ENCODE measurements at places on chromosomes 13 and 19.

GRCh38 chr13:99301913-99302636, 5.1 kb downstream of the GPR183 start:
- no peak for DNase-seq

- no peak for DNase-seq
These were observed 71.4 kb downstream of the DGKH start for GRCh38 chr13:42119875-42120274.

GRCh38 chr19:5949792-5950305, 28.1 kb downstream of the RANBP3 start:
- no peak for DNase-seq

GRCh38 chr19:51664131-51664530, 17.5 kb upstream of the SIGLEC14 start:
- no peak for DNase-seq

GRCh38 chr13:59631271-59631670, 532.5 kb downstream of the DIAPH3 start:
- DNase-seq: no peak

GRCh38 chr13:77896977-77897376, 21.7 kb downstream of the EDNRB start:
- DNase-seq: no peak

GRCh38 chr19:8206147-8207087, 2.8 kb upstream of the CERS4 start:
- no peak for DNase-seq

- no peak for DNase-seq
These were observed 17.5 kb downstream of the MIPEP start for GRCh38 chr13:23871616-23872220.

- DNase-seq: no peak
These were observed 34.9 kb downstream of the CAB39L start for GRCh38 chr13:49409008-49409407.

DNA sequence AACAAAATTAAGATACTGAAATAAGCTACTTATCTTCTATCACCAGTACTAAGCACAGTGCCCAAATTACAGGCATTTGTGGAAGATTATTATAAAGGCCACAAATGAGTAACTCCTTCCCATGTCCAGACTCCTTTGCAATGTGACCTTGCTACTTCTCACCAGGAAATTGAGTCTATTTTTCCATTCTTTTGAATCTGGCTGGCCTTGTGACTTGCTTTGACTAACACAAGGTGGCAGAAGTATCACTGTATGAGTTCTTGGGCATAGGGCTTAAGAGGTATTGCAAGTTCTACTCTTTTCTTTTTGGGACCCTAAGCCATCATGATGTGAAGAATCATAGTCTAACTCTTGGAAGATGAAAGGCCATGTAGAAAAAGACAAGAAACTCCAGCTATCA, 49.9 kb downstream of the UGGT2 start:
- no peak for DNase-seq

DNA sequence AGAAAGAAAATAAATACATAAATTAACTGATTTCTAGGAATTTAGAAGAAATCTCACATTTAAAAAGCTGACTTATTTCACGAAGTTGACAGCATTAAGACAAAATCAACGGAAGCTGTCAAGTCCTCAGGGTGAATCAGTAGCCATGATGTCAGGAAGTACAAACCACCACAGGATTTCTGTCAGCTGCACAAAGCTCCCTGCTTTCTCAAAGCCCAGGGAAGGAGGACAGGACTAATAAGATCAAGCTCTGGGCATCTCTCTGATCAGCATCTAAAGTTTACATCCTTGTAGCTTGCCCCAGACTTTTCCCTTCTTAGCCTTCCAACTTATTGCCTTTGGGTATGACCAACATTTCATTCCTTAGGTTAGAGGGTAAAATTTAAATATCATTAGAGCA, 9.4 kb downstream of the DCT start:
- DNase-seq: no peak

- no peak for DNase-seq
These were observed 22.6 kb downstream of the ELF1 start for GRCh38 chr13:40996426-40997092.

GRCh38 chr13:108433976-108434755, 164.6 kb downstream of the TNFSF13B start:
- no peak for DNase-seq

DNA sequence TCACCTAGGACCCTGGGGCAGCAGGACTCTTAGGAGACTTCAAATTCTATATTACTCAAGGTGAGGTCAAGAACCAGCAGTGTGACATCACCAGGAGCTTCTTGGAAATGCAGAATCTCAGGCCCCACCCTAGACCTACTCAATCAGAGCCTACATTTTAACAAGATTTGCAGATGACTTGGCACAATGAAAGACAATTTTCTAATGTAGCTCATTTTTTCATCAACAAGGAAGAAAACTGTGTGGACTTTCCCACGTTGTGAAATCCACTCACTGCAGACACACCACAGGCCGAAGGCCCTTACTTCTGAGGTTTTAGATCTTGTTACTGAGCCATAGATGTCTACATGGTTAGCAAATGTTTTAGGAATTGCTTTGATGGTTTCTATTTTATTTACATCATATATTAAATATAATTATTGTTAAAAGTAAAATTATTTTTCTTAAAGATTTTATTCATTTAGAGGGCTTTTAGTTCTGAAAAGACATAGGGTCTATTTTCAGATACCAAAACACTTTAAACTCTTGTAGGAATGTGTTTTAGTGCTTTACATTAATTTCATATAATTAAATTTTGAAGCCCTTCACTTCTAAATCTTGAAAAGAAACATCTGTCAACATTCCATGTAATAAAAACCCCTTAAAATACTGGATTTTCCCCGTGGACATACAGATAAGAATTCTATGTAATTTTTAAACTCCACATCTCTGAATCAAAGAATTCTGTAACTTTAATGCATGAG, 18.5 kb upstream of the STARD13 start:
- DNase-seq: no peak

DNA sequence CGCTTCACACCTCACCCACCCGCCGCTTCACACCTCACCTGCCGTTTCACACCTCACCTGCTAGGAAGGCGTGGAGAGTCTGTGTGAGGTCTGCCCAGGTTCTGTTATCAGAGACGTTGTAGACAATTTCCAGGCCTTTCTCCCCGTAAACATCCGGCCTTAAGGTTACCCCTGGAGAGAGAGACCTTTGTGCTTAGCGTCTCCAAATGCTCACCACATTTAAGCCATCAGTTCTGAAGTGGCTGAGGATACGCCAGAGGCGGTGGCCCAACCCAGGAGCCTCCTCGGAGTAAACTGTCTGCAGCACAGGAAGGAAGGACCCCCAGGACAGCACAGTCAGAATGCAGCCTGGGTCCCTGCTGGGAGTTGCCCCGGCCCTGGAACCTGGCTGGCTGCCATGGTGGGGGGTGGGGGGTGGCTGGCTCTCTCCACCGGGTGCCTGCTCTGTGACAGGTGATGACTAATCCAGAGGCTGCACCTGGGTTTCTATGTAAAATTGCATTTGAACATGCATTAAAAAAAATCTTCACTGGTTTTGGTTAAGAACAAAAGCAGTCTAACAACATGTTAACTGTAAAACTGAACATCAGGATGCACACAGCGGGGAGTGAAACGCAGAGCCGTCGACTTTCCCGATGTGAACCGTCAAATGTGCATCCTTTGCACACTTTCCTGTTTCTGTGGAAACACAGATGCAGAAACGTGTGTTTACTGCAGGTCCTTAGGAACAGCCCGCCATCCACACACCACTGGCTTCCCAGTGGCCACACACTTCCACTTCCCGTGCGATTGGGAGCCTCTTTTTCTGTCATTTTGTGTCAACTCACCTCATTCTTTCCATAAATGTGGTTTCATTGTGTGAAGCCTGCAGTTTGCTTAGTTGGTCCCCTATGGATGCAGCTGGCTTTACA, 4.5 kb downstream of the ATP4B start:
- DNase-seq: no peak

GRCh38 chr13:59963383-59963782, 200.3 kb downstream of the DIAPH3 start:
- DNase-seq: no peak

GRCh38 chr19:13882836-13883235, 5.9 kb downstream of the NANOS3 start:
- DNase-seq: no peak

DNA sequence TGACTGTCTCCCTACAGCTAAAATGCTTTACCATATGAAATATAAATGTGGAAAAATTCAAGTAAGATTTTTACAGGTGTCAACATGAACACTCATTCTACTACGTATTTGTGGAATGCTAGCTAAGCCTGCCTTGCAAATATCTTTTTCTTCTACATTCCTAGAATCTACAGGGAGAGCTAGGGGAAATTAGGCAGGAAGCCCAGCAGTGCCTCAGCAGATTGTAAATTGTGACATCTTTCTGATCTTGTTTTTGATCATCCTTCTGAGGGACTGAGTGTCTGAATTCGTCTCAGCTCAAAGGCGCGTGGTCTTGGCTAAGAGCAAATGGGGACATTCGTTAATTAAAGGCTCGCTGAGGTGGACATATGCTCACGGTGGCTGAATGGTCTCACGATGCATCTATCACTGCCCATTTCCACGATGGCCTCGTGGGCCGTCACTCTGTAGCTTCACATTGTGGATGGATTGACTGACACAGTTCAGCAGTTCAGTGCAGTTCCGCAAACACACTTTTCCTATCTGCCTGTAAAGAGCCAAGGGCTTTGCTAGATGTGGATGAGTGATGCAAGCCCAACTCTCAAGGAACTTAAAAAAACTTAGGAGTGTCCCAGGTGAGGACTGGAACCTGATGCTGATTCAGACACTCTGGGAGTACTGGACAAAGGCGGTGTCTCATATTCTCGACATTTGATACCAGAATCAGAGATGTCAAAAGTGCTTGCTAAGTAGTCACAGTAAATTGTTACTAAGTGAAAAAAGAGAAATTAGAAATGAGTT, 562.5 kb downstream of the EFNB2 start:
- DNase-seq: no peak

- DNase-seq: no peak
These were observed 34.1 kb downstream of the SUGP2 start for GRCh38 chr19:18999016-18999758.

- DNase-seq: no peak
These were observed 29.0 kb downstream of the RANBP3 start for GRCh38 chr19:5948752-5949564.

- no peak for DNase-seq
These were observed 17.0 kb upstream of the TMEM255B start for GRCh38 chr13:113742000-113742441.

- no peak for DNase-seq
These were observed 15.8 kb downstream of the ARHGAP33 start for GRCh38 chr19:35790981-35791813.

- DNase-seq: no peak
These were observed 28.7 kb upstream of the C1QTNF9 start for GRCh38 chr13:24280720-24281119.

DNA sequence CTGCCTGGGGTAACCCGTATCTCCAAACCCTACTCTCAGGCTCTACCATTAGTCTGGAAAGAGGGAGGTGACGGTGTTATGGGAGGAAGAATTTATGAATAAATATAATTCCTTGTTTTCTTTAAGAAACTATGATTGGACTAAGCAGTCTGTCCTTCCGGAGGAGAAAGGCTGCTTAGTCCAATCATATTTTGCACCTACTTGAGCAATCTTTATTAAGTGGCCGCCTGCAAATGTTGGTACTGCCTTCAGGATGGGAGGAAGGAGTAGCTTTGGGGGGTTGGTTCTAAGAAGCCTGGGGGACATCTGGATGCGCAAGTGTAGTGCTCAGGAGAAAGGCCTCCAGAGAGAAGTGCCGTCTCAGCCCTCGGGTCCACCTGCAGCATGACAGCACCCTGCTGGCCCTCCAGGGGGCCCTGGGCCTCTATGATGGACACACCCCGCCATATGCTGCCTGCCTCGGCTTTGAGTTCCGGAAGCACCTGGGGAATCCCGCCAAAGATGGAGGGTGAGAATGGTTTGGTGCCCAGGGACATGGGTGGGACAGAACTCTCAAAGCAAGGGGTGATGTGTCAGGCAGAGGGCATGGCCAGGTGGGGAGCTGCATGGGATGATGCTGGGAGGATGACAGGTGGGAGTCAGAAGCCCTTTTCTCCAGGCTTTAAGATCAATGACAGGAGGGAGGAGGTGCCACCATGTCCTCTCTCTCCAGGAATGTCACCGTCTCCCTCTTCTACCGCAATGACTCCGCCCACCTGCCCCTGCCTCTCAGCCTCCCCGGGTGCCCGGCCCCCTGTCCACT, 4.1 kb downstream of the ACP4 start:
- no peak for DNase-seq

- DNase-seq: no peak
These were observed 627.9 kb upstream of the KLF12 start for GRCh38 chr13:74761801-74762757.

- DNase-seq: no peak
These were observed 12.2 kb downstream of the CIC start for GRCh38 chr19:42281146-42281826.

DNA sequence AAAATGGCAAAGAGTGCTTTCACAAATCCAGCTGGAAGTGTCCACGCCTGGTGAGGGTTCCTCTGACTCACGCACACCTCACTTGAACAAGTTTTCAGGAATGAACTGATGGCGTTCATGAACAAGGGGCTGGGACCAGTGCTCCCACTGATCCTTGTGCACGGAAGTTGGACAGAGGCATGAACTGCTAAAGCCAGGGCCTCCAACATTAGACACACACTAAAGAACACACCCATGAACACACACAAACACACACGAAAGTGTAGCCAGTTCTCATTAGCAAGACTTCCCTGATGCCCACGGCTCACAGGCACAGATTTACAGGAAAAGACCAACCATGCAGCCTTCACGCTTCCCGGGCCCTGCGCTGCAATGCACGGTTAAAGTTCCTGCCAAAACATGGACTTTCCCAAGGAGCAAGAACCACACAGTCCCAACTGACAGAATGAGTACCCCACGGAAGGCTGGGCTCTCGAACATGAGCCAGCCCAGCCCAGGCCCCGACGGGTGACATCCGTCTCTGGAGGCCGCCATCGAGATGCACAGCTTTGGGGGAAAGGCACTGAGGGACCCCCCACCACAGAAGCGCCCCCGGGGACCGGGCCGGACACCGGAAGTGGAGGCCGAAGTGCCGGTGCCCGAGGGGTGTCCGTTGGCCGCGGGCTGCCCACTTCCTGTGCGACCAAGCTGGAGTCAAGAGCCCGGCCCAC, 808 bp downstream of the DNMT1 start:
- no peak for DNase-seq

GRCh38 chr13:75321084-75321483, 160.9 kb downstream of the TBC1D4 start:
- DNase-seq: no peak

DNA sequence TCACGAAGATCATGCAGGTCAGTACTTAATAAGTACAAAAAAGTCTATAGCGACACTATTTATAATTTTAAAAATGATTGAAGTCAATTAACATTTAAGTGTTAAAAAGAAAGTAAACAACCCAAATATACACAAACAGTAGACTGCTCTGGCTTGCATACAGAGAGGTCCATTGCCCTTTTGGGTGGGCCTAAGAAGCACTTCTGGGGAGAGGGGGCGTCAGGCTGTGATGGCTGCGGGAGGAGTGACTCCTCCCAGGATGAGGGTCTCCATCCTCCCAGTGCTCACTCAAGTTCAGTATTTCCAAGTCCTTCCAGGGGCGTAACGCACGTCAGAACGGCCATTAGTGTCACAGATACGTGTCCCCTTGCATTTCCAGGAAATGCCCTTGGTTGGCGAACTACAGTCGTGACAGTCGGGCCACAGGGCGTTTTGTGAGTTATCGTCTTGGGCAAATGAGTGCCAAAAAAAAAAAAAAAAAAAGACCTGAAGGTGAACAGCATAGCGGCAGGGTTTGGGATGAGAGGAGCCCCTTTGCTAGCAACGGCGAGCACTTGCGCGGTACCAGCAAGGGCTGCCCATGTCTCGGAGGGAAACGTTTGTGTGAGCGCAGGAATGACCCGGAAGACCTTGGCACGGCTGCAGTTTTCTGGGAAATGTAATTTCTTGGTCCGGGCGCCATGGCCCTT, at the start of gene SCGB2B2:
TSS of gene SCGB2B2 (minus strand) at position 463 of the 689 bp plus-strand sequence. CDS start 82,596 bp downstream, outside the sequence.
- no peak for DNase-seq

All from stimulated activated CD8-positive, alpha-beta memory T cell treated with anti-CD3 and anti-CD28 coated beads, Interleukin-4, amount 100 ng/mL, for 4 hours (primary cell).